Cortex of kidney (tissue), 1 donor: ENCODE measurements at places on chromosomes 7 and 10.

GRCh38 chr10:43202224-43202656, 64.0 kb downstream of the CSGALNACT2 start:
- no peak for DNase-seq

DNA sequence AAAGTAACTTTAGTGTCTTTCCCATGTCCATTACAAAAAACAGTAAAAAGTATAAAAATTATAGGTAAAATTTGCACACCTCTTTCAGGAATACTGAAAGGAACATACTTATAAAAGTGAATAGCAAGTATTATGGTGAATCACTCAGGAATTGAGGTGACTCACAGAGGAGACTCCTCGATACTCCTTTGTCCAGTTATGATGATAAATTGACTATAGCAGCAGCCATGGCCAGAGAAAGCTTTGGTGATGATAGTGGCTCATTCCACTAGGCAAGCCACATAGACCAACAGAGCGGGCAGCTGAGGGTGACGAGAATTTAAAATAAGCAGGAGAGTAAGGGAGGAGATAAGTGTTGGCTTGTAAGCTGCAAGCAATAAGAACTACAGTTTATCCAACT, 1231.1 kb upstream of the CELF2 start:
- DNase-seq = no peak

- no peak for DNase-seq
These were observed 39.5 kb downstream of the ESYT2 start for GRCh38 chr7:158789842-158790241.

DNA sequence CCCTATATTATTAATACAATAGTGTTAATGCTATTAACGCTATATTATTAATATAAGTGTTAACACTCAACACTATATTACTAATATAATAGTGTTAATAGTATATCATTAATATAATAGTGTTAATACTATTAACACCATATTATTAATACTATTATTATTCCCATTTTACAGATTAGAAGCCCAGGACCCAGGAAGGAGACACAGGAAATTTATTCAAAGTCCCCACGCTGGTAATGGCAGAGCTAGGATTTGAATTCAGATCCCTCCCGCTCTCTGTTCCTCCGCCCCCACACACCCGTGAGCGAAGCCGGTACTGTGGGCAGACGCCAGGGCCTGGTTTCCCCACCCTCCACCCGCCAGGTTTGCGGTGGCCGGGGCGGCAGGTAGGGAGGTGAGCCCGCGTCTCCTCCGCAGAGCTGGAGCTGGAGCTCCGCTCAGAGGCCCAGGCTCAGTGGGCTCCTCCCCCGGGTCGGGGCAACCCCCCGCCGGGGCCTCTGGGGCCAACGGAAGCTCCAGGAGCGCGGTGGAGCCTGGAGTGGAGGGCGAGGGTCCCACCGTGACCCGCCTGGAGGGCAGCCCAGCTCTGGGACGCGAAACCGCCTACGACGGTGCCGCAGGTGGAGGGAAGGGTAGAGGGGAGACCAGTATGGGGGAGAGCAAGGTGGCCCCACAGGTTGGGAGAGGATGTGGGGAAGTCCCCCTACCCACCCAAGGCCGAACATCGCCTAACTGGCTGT, at the start of gene TMEM225B:
TMEM225B (plus strand) TSS at position 506 of the 740 bp plus-strand sequence. CDS start 6,122 bp downstream, outside the sequence.
- no peak for DNase-seq

- no peak for DNase-seq
These were observed 120.9 kb upstream of the KCTD7 start for GRCh38 chr7:66507764-66508296.

GRCh38 chr7:141072548-141073172, 1.2 kb upstream of the TMEM178B start:
- DNase-seq = no peak

DNA sequence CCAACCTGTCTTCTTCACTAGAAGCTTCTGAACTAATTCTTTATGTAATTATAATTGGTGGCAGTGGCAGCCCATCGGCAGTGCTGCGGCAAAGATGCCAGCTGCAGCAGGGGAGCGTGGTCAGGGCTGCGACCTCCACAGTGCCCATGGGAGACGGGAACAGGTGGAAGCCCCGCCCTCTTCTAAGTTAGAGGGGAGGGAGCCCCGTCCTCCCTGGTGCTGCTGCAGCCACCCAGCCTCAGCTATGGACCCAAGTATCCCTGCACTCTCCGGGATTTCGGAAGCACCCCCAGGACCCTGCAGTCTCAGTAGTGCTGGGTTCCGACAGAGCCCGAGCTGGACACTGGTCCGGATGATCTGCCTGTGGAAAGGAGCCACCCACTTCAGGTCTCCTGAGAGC, 117.0 kb upstream of the MBL2 start:
- DNase-seq = no peak

GRCh38 chr7:114718861-114719260, 203.0 kb upstream of the MDFIC start:
- no peak for DNase-seq

- DNase-seq = no peak
These were observed 585.1 kb upstream of the GRM3 start for GRCh38 chr7:86058649-86059048.

- DNase-seq = no peak
These were observed 62.0 kb downstream of the SLIT1 start for GRCh38 chr10:97123765-97124164.

DNA sequence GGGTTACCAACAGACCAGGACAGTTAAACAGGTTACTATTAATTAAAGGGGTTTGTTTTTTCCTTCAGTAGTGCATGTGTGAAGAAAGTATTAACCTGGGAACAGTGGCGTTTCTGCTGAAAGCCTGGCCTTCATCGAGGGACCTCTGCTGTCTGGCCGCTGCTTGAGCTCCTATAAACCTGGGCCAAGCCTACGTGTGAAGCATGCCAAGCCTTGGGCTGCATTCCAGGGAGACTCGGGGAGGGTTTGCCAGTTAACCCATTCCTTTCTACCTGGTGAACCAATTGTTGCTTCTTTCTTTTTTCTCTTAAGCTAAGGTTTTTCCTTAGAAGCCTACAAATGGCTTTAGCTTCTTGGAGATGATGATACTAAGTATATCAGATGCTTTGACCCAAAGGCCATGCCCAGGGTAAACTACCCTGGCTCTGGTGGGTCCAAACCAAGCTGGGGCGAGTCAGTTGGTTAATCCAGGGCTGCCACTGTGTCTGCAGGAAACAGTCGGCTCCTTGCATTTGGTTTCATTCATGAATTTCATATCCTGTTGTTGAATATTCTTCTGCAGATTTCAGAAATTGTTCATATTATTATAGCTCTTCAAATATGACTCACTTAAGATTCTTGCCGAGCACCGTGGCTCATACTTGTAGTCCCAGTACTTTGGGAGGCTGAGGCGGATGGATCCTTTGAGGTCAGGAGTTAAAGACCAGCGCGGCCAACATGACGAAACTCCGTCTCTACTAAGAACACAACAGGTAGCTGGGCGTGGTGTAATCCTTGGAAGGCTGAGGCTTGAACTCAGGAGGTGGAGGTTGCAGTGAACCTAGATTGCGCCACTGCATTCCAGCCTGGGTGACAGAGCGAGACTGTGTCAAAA, 23.8 kb downstream of the PFKP start:
- no peak for DNase-seq

GRCh38 chr7:10803720-10804119, 170.0 kb upstream of the PHF14 start:
- DNase-seq = no peak

- DNase-seq = no peak
These were observed 17.4 kb downstream of the SNX10 start for GRCh38 chr7:26309089-26309488.
